Stimulated activated CD8-positive, alpha-beta memory T cell treated with anti-CD3 and anti-CD28 coated beads, Interleukin-4, amount 100 ng/mL, for 4 hours (primary cell): ENCODE measurements at places on chromosomes 2 and 18.

- no peak for DNase-seq
Observed at GRCh38 chr18:36326771-36327170, 29.3 kb downstream of the FHOD3 start.

- no peak for DNase-seq
Observed at GRCh38 chr2:37388074-37388473, 43.6 kb downstream of the QPCT start.

DNA sequence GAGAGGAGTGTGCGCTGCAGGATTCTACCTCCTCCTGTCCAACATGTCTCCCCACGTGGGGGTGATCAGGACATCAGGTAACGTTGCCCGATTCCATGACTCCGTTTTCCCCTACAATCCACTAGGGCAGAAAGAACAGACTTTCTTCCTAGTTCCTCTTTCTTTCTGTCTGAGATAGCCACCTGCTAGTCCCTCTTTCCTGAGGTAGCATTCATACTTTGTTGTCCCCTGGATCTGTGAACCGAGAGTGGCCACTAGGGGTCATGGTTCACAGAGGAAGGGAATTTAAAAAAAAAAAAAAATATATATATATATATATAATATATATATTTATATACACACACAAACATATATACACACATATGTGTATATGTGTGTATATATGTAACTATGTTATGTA is 210.0 kb upstream of the ZNF521 start:
- DNase-seq: no peak

- no peak for DNase-seq
Observed at GRCh38 chr2:121211251-121211650, 73.8 kb downstream of the TFCP2L1 start.

GRCh38 chr2:27097341-27097740 is 10.8 kb downstream of the KHK start:
- DNase-seq: no peak
